ENCODE measurements at places on chromosomes 2 and 18.

DNA sequence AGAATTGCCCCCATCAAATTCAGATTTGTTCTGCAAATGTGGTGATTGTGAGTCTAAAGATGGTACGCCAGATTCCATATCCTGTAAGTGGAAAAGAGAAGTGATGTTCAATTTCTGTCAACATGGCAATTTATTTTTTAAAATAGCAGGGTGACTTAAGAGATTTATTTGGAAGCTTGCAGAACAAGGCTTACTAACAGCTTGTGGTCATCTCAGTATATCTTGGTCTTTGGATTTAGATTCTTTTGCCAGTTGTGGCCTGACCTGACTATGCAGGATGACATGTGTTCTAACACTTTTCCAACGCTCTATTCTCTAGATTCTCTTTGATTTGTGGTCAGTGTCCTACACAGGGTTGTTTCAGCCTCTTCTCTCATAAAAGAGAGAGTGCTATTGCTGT is 74.4 kb downstream of the MAP3K20 start:
- DNase-seq, result no peak

DNA sequence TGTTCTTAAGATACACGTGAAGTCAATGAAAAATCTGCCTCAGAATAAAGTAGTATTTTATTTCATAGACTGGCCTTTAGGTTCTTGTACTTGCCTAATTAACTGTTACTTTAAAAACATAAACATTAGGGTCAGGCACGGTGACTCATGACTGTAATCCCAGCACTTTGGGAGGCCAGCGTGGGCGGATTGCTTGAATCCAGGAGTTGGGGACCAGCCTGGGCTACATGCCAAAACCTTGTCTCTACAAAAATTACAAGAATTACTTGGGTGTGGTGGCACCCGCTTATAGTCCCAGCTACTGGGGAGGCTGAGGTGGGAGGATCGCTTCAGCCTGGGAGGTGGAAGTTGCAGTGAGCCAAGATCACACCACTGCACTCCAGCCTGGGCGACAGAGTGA is 16.0 kb upstream of the SNORC start:
- no peak for DNase-seq

DNA sequence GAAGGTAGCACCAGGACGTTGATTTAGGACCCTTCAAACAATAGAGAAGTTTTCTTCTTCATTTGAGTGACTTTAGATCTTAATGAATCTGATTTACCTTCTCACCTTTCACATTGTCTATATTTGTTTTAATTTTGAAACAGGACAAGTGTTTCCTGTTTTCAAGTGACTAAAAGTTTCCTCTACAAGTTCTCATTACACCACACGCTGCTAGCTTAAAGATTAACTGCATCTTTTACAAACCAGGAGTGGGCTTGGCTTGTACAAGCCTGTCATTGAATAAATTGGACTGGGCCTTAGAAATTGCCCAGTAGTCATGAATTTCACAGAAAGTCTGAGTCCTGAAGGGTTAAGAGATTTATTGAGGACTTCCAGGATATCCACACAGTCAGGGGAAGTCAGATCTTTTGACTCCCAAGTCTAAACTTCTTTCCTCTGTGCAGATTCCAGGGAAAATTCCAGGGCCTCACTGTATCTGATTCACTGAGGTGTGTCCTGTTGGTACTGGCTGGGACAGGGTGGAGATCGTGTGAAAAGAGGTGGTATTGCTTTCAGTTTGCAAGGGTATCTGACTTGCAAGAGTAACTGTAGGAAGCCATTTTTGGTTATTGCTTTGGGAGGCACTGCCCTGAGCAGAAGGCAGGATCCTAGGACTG is 3.4 kb downstream of the SGPP2 start:
- no peak for DNase-seq

GRCh38 chr2:7795778-7796563 is 878.8 kb downstream of the RNF144A start:
- no peak for DNase-seq

GRCh38 chr18:41906528-41907146 is 48.4 kb upstream of the PIK3C3 start:
- no peak for DNase-seq

DNA sequence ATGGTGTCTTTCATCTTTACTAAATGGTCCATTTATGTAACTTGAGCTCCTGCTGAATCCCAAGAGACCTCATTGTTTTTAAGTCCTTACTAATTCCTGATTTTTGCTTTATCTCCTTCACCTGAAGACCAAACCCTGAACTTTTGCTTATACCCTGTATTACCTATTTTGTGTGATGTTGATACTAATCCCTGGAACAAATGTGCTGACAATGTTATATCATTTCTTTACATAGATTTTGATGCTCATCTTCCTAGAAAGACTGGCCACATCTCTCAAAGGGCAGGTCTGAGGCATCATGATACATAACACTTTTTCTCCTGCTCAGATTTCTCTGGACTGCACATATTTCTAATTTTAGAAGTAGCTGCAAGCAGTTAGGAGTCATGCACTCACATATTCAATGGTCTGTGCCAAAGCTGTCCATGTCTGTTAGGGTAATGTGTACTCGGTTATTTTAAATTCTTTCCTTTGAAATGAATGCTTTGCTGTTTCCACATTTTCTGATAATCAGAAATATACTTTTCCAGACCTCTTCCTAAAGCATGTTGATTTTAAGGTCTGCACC is 427.9 kb upstream of the HNRNPA3 start:
- DNase-seq, result no peak

DNA sequence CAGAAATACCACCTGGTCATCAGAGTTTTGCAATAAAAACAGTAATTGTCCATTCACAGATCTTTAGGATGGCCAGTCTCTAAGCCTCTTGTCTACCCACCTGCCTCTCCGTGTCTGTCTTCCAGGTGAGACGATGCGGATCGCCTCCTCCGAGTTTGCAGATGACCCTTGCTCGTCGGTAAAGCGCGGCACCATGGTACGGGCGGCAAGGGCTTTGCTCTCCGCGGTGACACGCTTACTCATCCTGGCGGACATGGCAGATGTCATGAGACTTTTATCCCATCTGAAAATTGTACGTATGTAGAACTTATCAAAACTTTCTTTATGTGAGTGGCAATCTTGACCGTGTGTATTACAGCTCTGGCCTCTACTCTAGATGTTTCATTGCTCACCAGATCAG is 345.0 kb downstream of the CTNNA2 start:
- DNase-seq, result no peak

- DNase-seq, result no peak
These were observed 16.1 kb upstream of the PUM2 start for GRCh38 chr2:20366672-20367116.

DNA sequence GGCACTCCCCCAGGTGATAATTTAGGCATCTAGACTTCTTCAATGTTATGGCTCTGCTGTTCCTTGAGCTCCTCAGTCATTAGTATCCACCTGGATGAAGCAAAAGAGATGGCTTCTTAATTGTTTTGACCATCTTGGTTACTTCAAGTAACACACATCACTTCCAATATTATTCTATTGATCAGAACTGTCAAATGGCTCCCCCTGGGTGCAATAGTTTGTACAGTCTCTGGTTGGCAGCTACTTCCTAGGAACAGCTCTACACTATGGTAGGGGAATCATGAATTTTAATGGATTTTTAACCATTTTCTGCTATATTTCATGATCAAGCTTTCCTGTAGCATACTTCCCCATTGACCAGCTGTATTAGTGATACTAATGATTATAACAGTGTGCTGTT is 157.0 kb downstream of the NYAP2 start:
- no peak for DNase-seq

GRCh38 chr18:24189007-24189528 is 50.2 kb downstream of the CABYR start:
- DNase-seq, result no peak

- DNase-seq, result no peak
These were observed 22.7 kb downstream of the ATAD2B start for GRCh38 chr2:23904215-23904614.

DNA sequence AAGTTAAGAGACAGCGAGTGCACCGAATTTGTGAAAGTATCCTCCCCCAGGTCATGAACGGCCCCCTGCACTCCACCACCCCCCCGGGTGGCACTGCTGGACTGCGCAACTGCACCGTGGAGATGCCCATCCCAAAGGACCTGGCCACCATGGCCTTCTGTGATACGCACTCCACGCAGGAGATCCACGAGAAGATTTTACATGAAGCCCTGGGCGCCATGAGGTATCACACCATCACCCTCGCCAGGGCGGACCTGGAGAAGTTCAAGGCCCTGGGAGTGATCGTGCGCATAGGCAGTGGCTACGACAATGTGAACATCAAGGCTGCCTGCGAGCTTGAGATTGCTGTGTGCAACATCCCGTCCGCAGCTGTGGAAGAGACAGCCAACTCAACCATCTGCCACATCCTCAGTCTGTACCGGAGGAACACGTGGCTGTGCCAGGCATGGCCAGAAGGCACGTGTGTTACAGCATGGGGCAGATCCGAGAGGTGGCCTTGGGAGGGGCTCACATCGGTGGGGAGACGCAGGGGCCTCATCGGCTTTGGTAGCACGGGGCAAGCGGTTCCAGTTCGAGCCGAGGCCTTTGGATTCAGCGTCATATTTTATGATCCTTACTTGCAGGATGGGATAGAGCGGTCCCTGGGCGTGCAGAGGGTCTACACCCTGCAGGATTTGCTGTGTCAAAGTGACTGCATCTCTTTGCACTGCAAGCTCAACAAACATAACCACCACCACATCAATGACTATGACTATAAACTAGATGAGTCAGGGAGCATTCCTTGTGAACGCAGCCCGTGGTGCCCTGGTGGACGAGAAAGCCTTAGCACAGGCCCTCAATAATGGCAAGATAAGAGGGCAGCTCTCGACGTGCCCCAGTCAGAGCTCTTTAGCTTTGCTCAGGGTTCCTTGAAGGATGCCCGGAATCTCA is 290.8 kb upstream of the MC4R start:
- DNase-seq, result no peak

- DNase-seq, result no peak
These were observed 146.1 kb downstream of the LNPK start for GRCh38 chr2:175855794-175856453.

DNA sequence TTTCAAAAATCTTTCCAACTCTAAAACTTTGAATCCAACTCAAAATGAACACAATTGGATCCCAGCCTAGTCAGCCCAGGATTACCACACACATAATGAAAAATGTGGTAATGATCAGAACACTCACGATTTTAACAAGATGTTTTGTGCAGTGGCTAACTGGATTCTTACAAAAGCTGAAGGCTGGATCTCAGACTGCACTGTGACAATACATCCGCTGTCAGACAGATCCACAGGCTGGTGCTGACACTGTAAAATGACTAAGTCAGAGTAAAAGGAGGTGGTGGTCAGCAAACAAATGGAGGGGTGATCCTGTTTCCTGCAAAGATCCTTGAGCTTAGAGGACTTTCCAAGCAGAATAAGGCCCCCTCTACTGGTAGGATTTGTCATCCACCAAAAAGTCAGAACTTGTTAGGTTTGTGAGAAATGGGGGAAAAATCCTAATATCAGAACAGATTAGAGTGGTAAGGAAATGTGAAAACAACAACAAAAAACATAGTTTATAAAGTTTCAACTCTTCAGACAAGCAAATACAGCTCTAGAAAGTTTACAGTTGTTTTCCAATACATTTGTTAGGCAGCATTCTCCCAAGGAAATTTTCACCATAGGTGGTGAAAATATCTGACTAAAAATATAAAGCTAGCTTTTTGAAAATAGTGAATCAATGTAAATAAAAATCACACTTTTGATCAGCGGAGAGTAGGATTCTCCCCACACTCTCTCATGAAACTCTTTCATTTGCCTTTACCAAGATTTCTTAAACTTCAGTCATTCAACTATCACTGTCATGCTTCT is 211.9 kb downstream of the AGPS start:
- DNase-seq, result no peak

DNA sequence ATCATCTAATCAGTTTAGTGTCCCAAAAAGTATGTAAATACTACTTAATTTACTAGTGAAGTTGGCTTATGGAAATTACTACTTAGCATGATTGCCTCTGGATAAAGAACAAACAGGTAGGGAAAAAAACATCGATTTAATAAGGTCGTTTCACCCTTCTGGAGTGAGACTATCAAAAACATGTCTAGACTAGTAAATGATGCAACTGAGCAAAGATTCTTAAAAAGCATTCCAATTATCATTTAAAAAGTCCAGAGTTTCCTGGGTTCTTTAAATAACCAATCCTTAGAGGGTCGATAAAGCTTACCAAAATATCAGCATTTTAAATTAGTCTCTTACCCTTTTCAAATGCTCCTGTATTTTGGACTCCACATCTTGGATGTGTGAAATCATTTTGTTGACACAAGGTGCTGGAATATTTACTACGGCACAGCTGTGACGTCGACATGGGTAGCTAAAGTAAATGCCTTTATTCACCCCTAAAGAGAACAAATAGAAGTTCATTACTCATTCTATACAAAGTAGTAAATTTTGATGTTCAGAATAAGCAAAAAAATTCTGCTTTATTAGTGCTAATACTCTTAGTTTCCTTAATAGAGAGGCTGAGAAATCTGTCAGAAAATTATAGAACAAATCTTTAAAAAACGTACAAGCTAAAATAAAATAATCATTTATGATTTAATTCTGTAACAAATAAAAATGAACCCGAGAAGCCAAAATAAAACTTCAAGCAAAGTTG is 70.6 kb downstream of the CCDC178 start:
- DNase-seq, result no peak

DNA sequence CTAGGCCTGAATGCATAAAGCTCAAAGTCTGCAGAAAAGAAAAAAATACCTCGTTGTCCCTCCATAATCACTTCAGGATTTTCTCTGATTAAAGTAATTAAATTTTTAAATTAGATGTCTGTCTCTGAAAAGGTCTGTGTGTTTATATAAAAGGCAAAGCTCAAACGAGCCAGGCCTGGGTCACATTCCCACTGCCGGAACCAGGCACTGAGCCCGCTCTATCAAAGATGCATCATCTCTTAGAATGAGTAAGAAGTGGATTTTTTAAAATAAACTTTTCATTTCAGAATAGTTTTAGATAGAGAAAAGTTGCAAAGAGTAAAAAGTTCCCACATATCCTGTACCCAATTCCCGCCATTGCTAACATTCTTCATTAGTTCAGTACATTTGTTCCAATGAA is 202.1 kb upstream of the KYNU start:
- DNase-seq, result no peak

- DNase-seq, result no peak
These were observed 8.7 kb upstream of the DYNC1I2 start for GRCh38 chr2:171678619-171679018.

GRCh38 chr2:65212115-65212514 is 15.5 kb upstream of the ACTR2 start:
- no peak for DNase-seq

GRCh38 chr2:216776066-216776850 is 80.9 kb upstream of the IGFBP5 start:
- DNase-seq, result no peak

GRCh38 chr2:29920631-29921559 is 491 bp downstream of the ALK start:
- DNase-seq, result no peak

- no peak for DNase-seq
These were observed 259.8 kb downstream of the STK39 start for GRCh38 chr2:167987558-167987957.

All from stimulated activated CD8-positive, alpha-beta memory T cell treated with anti-CD3 and anti-CD28 coated beads, Interleukin-15, amount 100 ng/mL, for 1 hour (primary cell).